Caki2 (cell line): ENCODE measurements at places on chromosomes 16 and 17. TPM values are rescaled to one million over a fixed set of nuclear protein-coding genes. Genes with fewer than 3 reads are reported as not detected.

Gene DPEP2
- not detected in 2 replicates for total RNA-seq

- DNase-seq: peak; percentile 92
These were observed 692 bp upstream of the KCNJ16 start for GRCh38 chr17:70074236-70074830.

- no peak for DNase-seq
These were observed 313.1 kb upstream of the TNRC6C start for GRCh38 chr17:77645072-77646045.

DNA sequence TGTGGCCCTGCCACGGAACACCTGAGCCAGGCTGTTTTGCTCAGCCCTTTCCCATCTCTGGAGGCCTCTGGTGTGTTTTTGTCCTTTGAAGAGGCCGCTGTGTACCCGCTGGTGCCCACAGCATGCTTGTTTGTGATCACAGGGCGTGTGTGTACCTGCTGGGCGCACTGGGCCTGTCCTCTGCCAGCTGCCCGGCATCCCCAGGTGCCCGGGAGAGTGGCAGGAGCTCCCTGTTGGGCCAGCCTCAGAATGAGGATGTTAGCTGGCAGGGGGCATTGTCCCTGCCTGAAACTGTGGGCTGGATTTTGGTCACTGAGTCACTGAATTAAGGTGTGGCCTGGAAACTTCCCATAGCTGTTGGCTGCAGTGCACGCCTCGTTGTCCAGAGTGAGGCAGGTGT lies 31.1 kb downstream of the BAIAP2 start:
- no peak for DNase-seq
